ENCODE measurements at places on chromosomes 11 and 22.

DNA sequence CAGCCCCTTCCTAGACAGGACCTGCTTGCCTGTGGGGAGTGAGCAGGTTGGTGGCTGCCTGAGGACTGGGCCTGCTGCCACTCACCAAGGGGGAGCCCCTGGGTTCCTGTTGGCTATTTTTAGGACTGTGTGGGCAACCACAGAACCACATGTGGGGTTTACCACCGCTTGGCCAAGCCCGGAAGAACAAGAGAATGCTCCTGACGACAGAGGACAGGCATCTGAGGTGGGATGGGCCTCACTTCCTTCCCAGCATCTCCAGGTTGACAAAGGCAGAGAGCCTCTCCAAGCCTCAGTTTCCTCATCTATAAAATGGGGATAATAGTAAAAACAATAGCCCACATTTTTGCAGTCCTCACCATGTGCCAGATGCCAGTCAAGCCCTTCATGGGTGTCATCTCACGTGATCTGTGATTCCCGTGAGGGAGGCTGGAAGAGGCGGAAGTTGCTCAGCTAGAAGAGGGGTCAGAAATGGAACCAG is 43.6 kb downstream of the LRRC32 start:
- DNase-seq, result peak; percentile 77

DNA sequence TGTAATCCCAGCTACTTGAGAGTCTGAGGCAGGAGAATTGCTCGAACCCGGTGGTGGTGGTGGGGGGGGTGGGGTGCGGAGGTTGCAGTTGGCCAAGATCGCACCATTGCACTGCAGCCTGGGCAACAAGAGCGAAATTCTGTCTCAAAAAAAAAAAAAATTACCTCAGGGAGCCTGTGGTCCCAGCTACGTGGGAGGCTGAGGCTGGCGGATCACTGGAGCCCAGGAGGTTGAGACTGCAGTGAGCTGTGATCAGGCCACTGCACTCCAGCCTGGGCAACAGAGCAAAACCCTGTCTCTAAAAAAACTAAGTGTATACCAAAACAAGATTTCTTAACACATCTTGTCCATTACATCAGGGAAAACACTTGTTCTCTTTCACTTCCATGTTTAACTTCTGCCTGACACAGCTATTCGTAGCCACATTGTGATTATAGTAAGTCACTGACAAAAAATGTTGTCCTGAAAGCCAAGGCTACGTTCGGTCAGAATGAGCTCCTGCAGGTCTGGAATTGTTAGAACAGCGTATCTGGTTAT is 1.4 kb downstream of the TMEM80 start:
- peak; percentile 80 for DNase-seq

DNA sequence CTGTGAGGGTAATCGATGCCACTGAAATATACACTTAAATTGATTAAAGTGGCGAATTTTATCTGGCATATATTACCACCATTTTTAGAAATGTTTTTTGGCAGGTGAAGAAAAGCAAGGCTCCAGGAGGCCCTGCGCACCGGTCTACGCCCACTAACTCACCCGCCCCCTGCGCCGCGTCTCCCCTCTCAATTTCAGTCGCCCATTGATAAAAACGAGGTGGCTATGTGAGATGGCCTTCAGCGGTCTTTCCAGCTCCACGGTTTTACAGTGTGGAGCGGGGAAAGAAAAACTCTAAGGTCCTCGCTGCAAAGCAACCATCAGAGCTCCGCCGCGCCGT is 602 bp upstream of the AQP11 start:
- DNase-seq, result no peak

DNA sequence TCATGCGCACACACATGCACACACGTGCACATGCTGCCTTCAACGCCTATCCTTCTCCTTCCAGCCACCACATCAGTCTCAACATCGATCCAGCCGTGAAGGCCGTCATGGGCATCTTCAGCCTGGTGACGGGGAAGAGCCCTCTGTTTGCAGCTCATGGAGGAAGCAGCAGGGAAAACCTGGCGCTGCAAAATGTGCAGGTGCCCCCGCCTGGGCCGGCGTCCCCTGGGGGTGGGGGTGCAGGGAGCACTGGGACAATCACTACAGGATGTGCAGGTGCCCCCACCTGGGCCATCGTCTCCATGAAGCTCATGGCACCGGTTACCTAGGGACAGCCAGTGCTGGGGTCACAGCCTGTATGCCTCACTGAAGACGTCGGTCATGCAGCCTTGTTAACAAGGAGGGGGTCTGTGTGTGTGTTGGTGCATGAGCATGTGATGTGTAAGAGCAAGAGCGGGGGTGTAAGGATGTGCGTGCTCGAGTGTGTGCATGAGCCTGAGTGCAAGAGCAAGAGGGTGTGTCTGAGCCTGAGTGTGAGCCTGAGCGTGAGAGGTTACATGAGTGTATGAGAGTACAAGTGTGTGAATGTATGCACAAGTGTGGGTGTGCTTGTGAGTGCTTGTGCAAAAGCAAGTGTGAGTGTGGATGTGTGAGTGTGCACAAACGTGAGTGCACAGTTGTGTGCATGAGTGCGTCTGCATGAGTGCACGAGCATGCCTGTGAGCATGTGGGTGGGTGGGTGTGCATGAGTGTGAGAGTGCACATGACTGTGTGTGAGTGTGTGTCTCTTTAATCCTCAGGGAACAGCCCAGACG is 31.5 kb downstream of the NADSYN1 start:
- DNase-seq, result no peak

GRCh38 chr11:19101796-19102520 is 15.0 kb upstream of the ZDHHC13 start:
- DNase-seq, result no peak

- DNase-seq, result no peak
Observed at GRCh38 chr22:25750569-25751173, 8.7 kb downstream of the MYO18B start.

DNA sequence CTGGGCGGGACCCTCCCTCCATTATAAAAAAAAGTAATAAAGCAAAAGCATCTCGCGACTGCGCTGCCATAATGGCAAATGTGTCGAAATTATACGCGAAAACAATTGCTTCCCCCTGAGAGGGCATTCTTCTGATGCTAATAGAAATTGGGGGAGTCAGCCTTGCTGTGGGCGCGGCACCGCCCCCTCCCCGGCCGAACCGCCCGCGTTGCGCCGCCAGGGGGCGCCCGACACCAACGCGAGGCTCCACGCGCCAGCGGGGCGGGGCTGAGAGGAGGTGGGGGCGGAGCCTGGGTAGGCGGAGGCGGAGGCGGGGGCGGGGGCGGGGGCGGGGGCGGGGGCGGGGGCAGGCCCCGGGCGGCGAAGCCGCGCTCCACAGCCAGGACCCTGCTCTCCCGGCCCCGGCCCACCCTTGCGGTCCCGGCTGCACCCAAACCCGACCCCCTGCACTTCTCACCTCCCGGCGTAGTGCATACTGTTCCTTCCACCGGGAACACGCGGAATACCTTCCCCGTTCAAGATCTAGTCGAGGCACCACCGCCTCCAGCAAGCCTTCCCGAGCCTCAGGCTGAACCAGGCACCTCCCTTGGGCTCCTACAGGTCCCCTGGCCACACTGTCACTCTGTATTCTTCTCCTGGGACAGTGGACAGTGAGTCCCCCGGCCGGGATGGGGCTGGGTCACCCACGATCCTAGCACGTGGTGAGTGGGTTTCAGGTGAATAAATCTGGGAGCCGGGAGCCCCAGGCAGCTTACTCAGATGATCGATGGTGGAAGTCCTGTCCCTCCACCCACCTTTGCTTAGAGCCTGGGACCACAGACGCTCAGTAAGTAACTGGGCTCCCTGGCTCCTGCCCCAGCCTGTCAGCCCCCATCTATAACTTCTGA is 15.5 kb upstream of the UPK3A start:
- DNase-seq, result peak; percentile 70

- DNase-seq, result no peak
Observed at GRCh38 chr11:27949951-27950738, 157.8 kb downstream of the KIF18A start.

- no peak for DNase-seq
Observed at GRCh38 chr22:44894782-44895181, 115.0 kb downstream of the PHF21B start.

GRCh38 chr11:16814410-16815046 is 76.1 kb downstream of the C11orf58 start:
- DNase-seq, result no peak

- peak; percentile 38 for DNase-seq
Observed at GRCh38 chr11:120858740-120859139, 165.2 kb upstream of the TBCEL start.

DNA sequence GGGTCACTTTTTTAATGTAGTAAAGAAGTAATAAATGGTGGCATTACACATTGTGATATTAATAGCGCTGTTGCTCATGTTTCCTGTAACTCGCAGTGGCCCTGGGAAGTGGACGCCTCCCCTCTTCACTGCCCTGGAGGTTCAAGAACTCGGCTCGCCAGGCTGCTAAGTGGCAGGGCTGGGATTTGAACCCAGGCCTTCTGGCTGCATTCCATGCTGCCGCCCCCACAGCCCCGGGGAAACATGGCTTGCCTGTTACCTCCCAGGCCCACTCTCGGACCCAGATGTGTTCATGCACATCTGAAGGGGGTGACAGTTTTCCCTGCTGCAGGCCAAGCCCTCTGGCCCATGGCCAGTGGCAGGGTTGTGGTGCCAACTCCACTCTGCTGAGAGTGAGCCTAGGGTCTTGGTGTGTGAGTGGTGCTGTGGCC is 25.0 kb upstream of the MGAT3 start:
- DNase-seq, result peak; percentile 6

DNA sequence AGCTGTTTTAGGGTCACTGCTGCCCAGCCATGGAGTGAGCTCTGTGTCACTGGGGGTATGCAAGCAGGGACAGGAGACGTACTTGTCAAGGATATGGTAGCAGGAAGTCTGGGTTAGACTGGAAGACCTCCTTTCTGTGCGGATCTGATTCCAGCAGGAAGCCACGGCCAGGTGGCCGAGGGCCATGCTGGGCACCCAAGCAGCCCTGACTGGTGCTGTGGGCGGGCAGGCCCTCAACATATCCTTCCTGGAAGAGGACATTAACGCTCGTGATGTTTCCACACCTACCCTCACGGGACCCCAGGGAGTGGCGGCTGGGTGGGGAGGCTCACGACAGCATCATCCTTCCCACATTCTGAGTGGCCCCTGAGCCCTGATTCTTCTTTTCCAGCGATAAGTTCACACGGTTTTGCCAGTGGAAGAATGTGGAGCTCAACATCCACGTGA is 8.7 kb upstream of the ANKRD13D start:
- DNase-seq, result no peak

- DNase-seq, result no peak
Observed at GRCh38 chr11:66136752-66137123, 66.7 kb downstream of the PACS1 start.

DNA sequence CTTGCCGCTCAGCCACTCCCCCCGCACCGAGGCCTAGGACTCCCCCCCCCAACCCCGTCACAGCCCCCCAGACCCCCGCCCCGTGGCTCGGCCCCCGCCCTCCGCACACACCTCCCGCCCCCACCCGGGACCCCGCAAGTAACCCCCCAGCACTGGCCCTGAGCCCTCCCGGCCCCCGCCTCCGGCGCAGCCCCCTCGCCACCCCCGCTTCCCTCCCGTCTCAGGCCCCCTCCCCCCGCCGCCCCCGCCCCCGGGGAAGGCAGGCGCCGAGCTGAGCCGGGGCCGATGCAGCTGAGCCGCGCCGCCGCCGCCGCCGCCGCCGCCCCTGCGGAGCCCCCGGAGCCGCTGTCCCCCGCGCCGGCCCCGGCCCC is 1.5 kb downstream of the SHANK3 start:
- DNase-seq, result no peak

GRCh38 chr11:22467741-22468140 is 129.6 kb downstream of the SLC17A6 start:
- DNase-seq, result no peak

DNA sequence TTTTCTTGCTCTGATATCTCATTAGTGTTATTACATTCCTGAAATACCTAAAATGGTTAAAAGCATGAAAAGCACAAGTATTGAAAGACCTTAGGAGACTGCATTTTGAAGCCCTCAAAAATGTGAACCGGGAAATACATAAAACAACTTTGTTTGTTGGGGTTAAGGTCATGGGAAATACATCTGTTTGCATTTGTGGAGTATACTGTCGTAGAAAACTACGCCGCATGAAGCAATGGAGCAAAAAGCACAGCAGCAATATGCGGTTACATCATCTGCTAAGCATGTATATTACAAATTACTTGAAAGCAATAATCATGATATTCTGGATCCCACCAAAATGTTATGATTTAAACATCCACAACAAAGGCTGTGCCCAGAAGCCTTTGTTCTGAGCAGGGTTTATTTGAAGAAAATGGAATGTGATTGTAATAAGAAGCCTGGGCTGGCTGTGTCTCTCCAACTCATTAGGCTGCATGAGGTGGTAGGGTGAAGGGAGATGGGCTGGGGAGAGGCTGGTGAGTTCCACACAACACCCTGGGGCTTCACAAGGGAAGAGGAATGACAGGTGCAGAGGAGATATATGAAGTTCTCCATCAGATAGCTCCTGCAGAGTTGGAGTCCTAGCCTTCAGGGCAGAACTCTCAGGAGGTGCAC is 64.7 kb upstream of the LIN7C start:
- peak; percentile 76 for DNase-seq

DNA sequence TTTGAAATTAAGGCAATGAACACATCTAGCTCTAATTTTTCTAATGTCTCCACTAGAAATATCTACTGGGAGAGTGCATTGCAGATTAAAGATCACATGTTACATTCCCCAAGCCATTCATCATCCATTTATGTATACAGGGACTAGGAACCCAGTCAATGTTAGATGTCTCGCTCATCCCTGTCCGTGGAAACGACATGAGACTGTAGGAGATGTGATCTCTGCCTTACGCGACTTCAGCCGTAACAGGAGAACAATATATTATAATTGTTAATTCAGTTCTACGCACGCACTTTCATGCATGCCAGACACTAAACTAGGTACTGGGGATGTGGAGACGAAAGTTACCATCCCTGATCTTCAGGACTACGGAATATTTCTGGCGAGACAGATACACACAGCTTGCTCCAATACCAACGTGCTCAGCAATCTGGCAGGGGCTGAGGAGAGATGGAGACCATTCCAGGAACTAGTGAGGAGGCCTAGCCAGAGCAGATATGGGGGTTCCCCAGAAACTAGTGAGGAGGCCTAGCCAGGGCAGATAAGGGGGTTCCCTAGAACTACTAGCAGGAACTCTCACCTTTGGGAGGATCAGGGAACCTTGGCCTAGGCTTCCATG is 706 bp downstream of the DCPS start:
- no peak for DNase-seq

DNA sequence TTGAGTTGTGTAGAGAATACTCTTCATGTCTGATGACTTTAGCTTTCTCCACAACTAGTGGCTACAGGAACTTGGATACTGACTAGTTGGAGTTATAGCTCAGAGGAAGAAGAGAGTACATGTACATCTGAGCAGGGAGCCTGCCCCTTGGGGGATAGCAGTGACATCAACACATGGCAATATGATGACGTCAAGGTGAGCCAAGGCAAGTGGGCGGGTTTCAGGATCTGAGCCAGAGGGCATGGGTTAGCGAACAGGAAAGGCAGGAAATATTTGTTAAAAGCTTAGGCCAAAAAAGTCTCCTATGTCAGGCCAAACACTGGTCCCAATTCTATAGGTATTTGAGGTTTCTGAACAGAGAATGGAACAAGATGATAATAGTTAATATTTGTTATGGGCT is 42.0 kb upstream of the HORMAD2 start:
- DNase-seq, result peak; percentile 57

DNA sequence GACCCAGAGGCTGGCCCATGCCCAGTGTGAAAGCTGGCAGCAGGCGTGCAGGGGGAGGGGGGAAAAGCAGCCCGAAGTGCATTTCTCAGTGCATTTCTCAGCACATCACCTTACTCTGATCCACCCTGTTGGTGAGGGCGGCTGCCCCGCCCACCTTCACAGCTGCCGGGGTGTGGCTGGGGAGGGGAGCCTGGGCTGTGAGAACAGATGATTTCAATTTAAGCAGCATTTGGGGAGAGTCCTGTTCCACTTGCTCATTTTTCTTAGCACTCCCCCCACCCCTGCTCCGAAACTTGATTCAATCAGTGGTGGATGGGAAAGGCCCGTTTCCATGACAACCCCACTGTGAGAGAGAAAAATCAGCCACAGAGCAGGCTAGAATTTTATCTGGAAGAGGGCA is 84.8 kb downstream of the SNX19 start:
- peak; percentile 73 for DNase-seq

Measured in fibroblast of upper back skin (primary cell).